ENCODE measurements at places on chromosomes 4 and X. TPM values are rescaled to one million over a fixed set of nuclear protein-coding genes. Genes with fewer than 3 reads are reported as not detected.

The GAGE12C gene
- not detected for total RNA-seq

The ANOS1 gene
- 18.1 TPM for total RNA-seq

The RHOXF1 gene
- not detected for total RNA-seq

The PRR32 gene
- not detected for total RNA-seq

The JAKMIP1 gene
- not detected for total RNA-seq

The MXRA5 gene
- total RNA-seq, result 0.94 TPM

The MAGEB18 gene
- total RNA-seq, result not detected

The BBS7 gene
- 8.3 TPM for total RNA-seq

The SCML2 gene
- 0.94 TPM for total RNA-seq

The RNF212 gene
- total RNA-seq, result 4.6 TPM

The DCTD gene
- 77.5 TPM for total RNA-seq

The TRO gene
- 24.0 TPM for total RNA-seq

The L1CAM gene
- total RNA-seq, result 0.34 TPM

The HSFX2 gene
- total RNA-seq, result 0.68 TPM

The CYLC1 gene
- not detected for total RNA-seq

The AMMECR1 gene
- 16.9 TPM for total RNA-seq

The PABPC1L2B gene
- not detected for total RNA-seq

The PABPC5 gene
- total RNA-seq, result 1.8 TPM

The SLC25A6 gene
- 383 TPM for total RNA-seq

The XPNPEP2 gene
- 13.9 TPM for total RNA-seq

The FRMD7 gene
- total RNA-seq, result not detected

The TEX11 gene
- not detected for total RNA-seq

The MORC4 gene
- 27.5 TPM for total RNA-seq

The DCAF12L2 gene
- not detected for total RNA-seq

The SHISA3 gene
- 3.7 TPM for total RNA-seq

The TMEM154 gene
- 2.3 TPM for total RNA-seq

The MAGEB10 gene
- total RNA-seq, result not detected

The SYN1 gene
- 0.34 TPM for total RNA-seq

The TEX28 gene
- total RNA-seq, result not detected

The ERVMER34-1 gene
- total RNA-seq, result 0.68 TPM

The HERC6 gene
- total RNA-seq, result 1.2 TPM

The TMEM47 gene
- total RNA-seq, result 38.6 TPM

The SLC25A43 gene
- total RNA-seq, result 20.9 TPM

The MTMR1 gene
- total RNA-seq, result 9.2 TPM

The ATOH1 gene
- total RNA-seq, result not detected

The TNIP3 gene
- total RNA-seq, result not detected

The ENPEP gene
- total RNA-seq, result 0.43 TPM

The SMIM10 gene
- total RNA-seq, result 7.9 TPM

The SASH3 gene
- not detected for total RNA-seq

The CD38 gene
- not detected for total RNA-seq

The POU4F2 gene
- not detected for total RNA-seq

The LGI2 gene
- 0.94 TPM for total RNA-seq

The SLC6A8 gene
- 24.0 TPM for total RNA-seq

The NALF2 gene
- 0.09 TPM for total RNA-seq

All from pericardium fibroblast (primary cell).